ENCODE measurements at places on chromosomes 2 and 18.

- DNase-seq: no peak
These were observed 166.2 kb downstream of the PHLPP1 start for GRCh38 chr18:62881509-62882016.

GRCh38 chr2:54957321-54957999 lies 92.8 kb downstream of the RTN4 start:
- no peak for DNase-seq

- no peak for DNase-seq
These were observed 169.6 kb downstream of the KCNS3 start for GRCh38 chr2:18047896-18048657.

- DNase-seq: no peak
These were observed 410.4 kb downstream of the MEIS1 start for GRCh38 chr2:66845307-66845706.

DNA sequence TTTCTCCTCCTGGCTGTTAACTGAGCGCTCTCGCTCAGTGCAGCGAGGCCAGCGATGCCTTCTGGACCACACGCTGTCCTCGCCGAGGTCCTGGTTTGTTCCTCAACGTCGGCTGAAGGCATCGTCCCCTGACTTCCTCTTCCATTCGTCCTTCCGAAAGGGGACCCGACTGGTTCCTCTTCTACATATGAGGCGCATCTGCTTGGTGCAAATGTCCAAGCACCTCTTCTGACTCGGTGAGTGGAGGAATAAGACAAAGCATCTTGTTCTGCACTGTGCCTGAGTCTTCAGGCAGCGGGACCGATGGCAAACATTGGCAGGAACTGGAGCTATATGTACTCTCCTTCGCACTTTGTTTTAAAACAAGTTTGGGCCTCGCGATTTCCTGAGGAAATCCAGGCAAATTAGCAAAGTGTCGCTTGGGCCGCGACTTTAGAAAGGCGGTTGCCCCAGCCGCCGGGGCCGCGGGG lies 621 bp upstream of the KCNS3 start:
- DNase-seq: peak; percentile 48

DNA sequence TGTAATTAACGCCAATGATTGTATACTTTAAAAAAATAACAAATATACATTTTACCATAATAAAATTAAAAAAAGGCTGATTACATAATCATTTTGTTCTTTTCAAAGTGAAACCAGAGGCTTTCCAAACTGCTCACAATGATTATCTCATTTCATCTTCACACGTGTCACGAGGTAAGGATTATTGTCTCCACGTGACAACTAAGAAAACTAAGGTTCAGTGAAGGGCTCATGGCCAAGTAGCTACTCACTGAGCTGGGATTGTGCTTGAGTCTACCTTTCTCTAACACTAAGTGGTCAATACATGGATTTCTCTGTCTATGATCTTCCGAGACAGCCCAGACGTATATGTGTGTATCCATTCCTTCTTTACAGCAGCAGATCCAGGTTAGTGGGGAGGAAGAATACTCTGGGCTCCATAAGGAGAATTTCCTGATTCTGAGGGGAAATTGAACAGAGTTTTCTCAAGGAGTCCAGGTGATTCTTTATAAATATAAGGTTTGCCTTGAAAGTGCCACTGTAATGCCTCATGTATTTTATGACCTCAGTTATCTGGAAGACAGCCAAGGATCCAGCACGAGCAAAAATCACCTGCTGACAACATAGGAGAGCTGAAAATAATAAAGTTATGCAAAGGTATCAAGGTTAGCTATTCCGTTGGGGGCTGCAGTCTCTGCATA lies 25.6 kb upstream of the ACSL3 start:
- DNase-seq: no peak

DNA sequence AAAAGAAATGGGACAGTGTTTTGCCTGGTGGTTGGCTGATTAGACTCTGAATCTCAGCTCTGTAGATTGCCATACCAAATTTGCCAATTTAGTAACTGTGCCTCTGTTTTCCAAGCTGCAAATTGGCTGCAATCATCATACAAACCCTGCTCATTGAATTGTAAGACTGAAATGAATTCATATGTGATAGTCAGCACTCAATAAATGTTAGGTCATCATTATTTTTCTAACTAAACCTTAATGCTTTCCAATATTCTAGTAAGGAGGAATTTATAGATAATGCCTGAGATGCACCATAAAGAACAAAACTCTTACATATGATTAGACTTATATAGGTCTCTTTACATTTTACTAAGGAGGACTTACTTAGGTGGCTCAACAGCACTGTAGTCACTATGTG lies 85.3 kb downstream of the DNER start:
- no peak for DNase-seq

DNA sequence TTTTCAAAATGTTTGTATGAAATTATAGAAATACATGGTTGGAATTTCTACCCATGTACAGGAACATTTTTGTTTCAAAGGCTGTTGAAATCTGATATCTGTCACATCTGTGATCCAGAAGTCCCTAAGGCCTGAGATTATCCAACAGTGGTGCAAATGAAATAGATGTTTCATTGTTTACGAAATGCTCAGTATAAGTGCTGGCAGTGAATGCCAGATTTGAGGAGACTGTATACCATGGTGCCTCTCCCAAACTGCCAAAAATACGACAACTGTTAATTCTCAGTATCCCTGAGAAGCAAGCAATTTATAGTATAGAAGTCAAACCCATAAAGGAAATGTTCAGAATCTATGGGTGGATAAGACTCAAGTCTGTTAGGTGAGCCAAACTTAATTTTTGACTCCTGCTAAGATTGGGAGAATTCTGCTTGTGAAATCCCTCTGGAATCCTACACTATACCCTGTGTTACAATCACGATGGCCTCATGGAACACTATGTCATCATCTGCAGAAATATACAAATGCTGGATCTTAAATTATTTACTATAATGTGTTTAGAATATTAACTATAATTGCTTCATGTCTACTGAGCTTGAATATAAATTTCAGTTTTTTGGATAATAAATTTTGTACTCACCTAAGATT lies 71.2 kb upstream of the DOCK10 start:
- no peak for DNase-seq

DNA sequence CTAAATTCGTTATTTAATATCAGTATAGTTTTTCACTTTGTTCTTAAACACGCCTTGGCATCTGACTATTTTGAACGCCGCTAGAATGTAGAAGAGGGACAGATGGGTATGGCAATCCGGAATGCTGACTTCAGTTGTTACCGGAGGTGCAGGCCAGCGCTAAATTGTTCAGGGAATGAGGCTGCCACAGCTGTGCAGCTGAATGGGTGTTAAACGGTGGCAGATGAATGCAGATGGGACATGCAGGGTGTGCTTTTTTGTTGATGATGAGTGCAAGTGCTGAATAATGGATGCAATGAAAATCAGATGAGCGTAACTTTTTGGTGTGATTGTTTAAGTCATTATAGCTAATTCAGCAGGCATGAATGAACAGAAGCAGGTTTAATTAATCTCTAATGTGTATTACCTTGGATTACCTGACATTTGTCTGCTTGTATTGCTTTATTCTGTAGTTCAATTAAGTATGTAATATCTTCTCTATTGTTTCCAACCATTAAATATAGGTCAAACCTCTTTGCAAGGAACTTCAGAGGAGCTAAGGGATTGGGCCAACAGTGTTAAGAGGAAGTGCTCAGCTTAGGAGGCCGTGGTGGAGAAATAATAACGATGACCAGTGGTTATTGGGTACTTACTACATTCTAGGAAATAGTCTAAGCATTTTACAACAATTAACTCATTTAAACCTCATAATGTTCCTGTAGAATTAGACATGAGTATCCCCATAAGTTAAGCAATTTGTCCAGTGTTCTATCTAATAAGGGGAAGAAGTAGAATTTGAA lies 11.9 kb upstream of the CREG2 start:
- DNase-seq: no peak

- peak; percentile 11 for DNase-seq
These were observed 232.9 kb downstream of the GULP1 start for GRCh38 chr2:188524519-188525113.

- DNase-seq: no peak
These were observed 12.6 kb downstream of the FTCDNL1 start for GRCh38 chr2:199838399-199838798.

DNA sequence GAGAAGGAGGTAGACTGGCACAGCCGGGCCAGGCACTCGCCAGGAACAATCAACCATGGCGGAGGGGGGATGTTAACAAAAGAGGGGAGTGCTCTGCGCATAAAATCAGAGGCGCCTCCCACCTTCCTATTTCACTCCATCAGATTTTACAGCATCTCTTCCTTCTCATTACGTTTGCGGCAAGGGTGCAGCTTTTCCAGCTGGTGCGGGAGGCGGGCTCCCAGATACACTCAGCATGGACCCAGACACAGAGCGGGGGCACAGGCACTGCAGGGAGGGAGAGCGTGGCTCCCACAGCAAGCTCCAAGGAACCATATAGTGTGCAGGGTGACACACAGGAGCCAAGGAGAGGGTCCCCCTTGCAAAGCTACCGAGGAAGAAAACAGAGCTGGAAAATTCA lies 176.3 kb downstream of the EIPR1 start:
- DNase-seq: no peak

- DNase-seq: no peak
These were observed 148.0 kb upstream of the CYRIA start for GRCh38 chr2:16813593-16813992.

GRCh38 chr2:121099329-121100290 lies 185.4 kb downstream of the TFCP2L1 start:
- no peak for DNase-seq

DNA sequence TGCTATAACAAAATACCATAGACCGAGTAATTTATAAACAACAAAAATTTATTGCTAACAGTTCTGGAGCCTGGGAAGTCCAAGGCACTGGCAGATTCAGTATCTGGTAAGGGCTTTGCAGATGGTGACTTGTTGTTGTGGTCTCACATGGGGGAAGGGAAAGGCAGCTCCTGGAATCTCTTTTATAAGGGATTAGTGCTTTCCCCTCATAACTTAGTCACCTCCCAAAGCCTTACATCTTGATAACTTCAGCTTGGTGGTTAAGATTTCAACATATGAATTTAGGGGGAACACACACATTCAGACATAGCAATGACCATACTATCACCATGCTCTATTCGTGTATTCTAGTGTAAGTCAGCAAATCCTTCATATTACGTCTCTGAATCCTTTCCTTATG lies 447.6 kb upstream of the TCF4 start:
- no peak for DNase-seq

GRCh38 chr2:64685430-64685829 lies 31.7 kb upstream of the SERTAD2 start:
- no peak for DNase-seq

DNA sequence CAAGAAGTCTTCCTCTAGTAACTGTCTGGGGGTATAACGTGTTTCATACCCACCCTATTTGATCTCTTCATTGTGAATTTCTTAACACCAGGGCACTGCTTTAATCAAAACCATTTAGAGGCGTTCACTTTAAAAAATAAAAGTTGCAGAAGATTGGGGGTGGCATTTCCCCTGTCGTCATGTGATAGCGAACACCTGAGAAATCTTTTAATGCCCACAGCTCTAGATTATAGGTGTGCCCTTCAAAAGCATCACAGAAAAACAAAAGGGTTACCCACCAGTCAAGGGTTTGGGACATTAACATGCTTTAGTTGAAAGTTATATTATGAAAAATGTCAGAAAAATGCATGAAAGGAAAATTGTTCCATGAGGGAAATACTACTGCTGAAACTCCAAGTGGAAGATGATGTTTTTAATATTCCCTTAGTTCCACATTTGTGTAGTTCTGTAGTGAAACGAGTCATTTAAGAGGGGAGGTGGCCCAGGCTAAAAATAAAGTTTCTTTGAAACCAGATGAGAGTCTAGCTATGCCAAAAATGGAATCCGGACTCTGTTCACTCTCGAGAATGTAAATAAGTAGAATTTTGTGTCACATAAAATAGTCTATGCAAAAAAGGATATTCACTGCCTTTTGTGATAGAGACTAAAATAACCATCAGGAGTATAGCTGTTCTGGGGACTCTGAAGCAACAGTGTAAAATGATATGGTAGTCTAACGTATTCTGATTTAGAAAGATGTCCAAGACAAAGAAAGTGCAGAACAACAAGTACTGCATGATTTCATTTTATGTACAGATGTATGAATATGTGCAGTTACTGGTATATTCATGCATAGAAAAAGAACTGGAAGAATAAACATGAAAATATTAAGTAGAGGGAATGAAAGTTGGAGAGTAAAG lies 95.3 kb downstream of the TMEM247 start:
- peak; percentile 17 for DNase-seq

DNA sequence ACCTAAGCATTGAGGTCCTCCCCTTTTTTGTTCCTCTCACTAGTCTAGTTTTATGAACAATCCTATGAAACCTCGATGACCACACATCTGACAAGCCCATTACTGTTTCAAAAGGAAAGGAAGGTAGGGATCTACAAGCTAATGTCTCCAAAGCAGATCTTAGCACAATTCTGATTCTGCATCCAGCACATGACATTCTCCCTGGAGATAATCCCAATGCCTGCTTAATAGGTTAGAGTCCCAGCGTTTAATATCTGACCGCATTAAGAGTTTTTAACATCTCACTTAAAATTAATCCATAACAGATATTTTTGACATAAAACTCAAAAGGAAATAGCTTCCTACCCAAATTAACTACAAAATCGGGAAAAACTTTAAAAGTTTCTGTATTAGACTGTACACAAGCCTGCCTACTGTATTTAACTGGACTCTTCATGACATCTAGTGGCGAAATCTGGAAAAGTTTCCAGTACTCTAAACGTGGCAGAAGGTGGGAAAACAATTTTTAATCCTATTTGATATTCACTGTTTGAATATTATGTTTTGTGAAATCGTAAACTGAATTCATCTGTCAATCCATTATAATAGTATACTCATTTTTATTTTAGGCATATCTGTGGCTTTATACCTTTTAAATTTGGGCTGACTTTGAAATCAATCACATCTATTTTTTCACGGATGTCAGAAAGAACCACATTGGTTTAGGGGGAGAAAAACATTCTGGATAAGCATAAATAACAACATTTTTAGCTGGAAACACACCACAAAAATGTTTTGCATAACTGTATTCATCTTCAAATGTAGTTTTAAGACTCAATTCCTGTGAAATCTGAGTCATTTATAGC lies 62.4 kb downstream of the TXNL1 start:
- DNase-seq: peak; percentile 59

DNA sequence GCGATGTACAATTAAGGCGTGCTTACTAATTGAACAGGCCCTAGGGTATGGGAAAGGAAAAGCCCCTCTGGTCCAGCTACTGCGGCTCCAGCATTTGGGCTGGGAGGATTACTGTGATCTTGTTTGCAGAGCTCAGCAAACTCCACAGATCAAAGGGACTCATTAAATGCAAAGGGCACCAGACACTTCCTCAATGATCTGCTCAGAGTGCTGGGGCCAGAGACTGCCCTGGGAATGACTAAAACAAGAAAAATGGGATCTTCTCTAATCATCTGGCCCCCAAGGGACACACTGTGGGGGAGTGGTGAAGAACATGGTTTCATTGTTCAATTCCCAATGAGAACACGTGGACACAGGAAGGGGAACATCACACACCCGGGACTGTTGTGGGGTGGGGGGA lies 85.0 kb downstream of the MARCHF4 start:
- no peak for DNase-seq

- no peak for DNase-seq
These were observed 3.2 kb downstream of the TMEM182 start for GRCh38 chr2:102765061-102765460.

GRCh38 chr18:11323359-11323819 lies 174.0 kb upstream of the PIEZO2 start:
- no peak for DNase-seq

- DNase-seq: no peak
These were observed 71.4 kb downstream of the KCNF1 start for GRCh38 chr2:10982931-10983701.

- no peak for DNase-seq
These were observed 33.6 kb downstream of the GTF2A1L start for GRCh38 chr2:48651158-48651790.

GRCh38 chr2:15753811-15754702 lies 162.4 kb downstream of the DDX1 start:
- DNase-seq: no peak
